ENCODE measurements at places on chromosomes 13 and 19.

DNA sequence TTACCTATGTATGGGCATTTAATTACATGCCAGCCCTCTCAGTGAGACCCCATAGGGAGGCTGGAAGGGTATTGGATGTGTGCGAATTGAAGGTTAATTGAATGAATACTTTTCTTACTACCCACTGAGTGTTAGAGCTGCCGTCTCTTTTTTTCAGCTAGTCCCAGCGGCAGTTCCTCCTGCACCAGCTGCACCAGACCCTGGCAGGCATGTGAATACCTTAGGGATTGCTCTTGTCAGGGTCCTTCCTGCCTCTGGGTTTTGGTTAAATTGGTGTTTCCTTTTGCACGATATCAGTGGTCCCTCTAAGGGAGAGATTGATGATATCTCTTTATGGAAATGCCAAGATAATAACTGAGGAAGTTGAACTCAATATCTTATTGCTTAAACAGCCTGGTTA, 9.8 kb upstream of the CXCL17 start:
- DNase-seq = no peak

- DNase-seq = no peak
These were observed 7.4 kb downstream of the ACP5 start for GRCh38 chr19:11570039-11570462.

DNA sequence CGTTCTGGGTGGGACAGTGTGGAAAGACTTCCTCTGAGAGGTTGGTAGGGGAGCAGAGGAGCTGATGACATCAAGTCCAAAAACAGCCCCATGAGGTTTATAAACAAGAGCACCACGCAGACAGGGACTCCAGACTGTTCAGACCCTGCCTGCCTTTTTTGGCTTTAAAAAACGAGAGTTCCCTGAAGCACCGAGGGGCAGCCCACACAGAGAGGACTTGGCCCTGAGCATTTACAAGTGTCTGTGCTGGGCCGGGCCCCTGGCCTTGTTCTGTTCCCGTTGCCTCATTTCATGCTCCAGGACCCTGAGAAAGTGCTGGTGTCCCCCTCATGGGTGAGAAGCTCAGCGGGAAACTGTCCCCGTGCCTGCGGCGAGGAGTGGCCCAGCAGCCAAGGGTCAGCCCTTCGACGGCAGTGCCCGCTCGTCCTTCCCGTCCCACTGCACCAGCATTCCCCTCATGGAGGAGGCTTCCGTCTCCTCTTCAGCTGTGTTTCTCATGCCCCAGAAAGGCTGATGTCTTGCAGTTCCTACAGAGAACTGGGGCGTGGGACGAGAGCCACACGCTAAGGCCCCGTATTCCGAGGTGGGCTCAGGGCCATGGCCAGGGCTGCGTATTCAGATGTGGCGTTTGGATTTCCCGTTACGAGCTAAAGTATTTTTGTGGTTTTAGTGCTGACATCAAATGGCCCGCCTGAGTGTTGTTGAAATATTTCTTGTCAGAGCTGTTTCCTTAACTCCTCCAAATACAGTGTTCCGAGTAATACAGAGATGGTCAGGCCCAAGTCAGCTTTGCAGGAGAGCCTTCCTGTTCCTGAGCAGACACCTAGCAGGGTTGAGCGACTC, 93.5 kb downstream of the ATP11A start:
- peak; percentile 89 for DNase-seq

GRCh38 chr13:40626561-40626960, 39.9 kb downstream of the FOXO1 start:
- DNase-seq = no peak

DNA sequence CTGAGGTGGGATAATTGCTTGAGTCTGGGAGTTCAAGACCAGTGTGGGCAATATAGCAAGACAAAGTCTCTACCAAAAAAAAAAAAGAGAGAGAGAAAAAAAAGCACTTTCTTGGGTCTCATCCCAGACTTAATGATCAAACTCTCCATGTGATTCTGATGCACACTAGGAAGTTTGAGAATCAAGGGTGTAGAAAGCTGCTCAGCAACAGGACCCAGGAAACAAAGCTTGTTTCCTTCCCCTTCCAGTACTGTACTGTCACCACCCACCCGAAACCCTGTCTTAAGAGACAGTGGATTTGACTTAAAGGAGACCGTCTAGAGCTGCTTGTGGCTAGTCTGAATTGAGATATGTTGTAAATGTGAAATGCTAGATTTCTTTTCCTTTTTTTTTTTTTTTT, 5.8 kb downstream of the MISP3 start:
- DNase-seq = no peak

DNA sequence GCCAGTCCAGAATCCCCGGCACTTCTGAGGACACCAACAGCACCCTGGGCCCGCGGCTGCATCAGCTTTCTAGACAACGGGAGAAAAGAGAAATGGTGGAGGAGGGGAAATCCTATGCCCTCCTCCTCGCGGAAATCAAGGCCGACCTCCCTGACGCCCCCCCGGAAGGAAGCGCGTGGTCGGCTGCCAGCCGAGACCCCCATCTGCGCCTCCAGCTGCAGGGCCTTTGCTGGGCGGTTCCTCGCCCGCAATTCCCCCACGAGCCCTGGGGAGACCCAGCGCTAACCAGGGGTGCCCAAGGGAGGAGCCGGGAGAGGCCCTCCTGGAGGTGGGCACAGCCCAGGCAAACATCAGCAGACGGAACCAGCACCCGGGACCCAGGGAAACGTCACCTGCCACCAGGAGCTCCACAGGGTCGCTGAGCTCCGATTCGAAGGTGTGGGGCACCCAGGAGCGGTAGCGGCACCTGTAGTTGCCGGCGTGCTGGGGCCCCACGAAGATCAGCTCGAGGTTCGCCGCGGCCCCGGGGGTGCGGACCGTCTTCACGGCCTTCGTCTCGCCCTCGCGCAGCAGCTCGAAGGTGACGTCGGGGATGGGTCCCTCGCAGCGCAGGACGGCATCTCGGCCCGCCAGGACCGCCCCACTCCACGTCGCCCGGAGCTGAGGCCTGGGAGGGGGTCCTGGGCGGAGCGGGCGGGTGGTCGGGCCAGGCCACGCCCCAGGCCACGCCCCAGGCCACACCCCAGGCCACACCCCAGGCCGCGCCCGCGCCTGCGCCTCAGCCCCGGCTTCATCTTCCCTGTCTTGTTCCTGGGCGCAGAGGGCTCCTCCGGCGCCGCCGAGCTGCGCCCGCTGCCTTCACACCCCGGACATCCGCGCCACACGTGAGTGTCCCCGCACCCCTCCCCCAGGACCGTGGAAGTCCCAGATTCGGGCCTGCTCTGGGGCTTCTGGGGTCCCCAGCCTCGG, 6.0 kb downstream of the A1BG start:
- DNase-seq = no peak

DNA sequence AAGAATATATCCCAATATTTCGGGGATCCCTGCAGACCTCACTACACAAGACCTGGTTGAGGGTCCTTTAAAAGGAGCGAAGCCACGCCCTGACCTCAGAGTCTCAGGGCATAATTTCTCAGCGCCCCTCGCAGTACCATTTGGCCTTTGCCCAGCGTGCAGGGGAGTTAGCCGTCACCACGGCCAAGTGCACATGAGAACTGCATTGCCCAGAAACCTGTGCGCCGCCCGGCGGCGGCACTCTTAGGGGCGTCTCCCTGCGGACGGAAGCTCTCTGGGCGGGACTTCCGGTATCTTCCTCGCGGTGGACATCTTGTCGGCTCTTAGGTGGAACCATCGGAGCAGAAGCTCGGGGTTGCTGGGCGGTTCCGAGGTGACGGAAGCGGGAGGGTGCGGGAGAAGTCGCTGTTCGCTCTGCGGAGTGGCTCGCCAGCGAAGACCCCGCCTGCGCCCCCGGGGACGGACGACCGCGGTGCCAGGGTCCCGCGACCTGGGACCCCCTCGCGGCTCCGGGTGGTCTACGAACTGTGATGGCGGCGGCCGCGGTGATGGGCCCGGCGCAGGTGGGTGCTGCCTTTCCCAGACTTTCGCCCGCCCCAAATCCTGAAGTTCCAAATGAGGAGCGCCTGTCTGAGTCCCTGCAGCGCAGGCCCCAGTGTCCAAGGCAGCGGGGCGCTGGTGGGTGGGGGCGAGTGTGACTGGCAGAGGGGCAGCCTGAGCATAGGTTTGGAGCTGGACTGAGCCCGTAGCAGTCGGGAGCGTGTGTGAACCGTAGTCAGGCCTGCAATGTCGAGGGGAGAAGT, at the start of gene ZNF134:
Gene ZNF134, plus strand, starts transcription at position 302 of the 803 bp plus-strand sequence. CDS start 5,227 bp downstream, outside the sequence.
- DNase-seq = no peak

DNA sequence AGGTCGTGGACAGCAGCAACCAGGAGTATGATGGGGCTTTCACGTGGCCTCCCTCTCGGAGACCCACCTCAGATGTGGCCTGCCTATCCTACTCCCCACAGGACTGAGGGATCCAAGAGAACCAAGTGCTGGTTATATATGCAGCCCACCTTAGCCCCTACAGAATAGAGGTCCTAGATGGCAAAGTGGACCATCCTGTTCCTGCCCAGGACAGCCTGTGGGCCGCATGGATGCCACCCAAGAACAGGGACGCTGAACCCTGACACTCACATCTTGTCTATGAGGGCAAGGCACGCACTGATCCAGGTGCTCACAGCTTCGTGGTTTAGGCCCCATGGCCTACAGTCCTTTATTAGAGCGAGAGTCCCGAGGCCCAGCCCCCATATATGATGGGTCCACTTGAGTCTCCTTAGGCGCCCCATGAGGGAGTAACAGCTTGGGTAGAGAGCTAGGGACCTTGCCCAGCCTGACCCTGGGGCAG, 1.5 kb upstream of the SLC27A5 start:
- no peak for DNase-seq

DNA sequence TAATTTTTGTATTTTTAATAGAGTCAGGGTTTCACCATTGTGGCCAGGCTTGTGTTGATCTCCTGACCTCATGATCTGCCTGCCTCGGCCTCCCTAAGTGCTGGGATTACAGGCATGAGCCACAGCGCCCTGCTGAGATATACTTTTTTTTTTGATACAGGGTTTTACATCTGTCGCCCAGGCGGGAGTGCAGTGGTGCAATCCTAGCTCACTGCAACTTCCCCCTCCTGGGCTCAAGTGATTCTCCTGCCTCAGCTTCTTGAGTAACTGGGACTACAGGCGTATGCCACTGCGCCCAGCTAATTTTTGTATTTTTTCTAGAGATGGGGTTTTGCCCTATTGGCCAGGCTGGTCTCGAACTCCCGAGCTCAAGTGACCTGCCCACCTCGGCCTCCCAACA, 2.0 kb downstream of the COLGALT1 start:
- no peak for DNase-seq

DNA sequence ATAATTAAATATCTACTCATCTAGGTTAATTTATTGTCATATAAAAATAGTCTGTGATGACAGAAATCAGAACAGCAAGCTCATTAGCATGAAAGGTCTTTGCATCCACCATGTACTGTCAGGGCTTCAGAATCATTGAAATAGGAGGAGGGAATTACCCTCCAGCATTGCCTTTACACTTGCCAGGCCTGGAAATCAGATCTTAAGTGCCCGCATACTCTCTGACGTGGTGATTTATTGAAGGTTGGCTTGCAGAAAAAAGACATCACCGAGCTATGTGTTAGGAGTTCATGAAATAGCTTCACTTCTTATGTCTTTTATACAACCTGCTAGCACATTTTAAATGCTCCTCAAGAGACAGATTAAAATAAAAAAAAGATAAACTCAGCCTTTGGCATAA, 661.7 kb upstream of the SLITRK1 start:
- DNase-seq = no peak

- no peak for DNase-seq
These were observed 796 bp downstream of the GRWD1 start for GRCh38 chr19:48446579-48446978.

GRCh38 chr13:99548448-99548847, 47.2 kb downstream of the TM9SF2 start:
- no peak for DNase-seq

- peak; percentile 20 for DNase-seq
These were observed 83.8 kb upstream of the WASF3 start for GRCh38 chr13:26473571-26474230.

GRCh38 chr19:7301525-7301924, 7.3 kb upstream of the INSR start:
- DNase-seq = no peak

DNA sequence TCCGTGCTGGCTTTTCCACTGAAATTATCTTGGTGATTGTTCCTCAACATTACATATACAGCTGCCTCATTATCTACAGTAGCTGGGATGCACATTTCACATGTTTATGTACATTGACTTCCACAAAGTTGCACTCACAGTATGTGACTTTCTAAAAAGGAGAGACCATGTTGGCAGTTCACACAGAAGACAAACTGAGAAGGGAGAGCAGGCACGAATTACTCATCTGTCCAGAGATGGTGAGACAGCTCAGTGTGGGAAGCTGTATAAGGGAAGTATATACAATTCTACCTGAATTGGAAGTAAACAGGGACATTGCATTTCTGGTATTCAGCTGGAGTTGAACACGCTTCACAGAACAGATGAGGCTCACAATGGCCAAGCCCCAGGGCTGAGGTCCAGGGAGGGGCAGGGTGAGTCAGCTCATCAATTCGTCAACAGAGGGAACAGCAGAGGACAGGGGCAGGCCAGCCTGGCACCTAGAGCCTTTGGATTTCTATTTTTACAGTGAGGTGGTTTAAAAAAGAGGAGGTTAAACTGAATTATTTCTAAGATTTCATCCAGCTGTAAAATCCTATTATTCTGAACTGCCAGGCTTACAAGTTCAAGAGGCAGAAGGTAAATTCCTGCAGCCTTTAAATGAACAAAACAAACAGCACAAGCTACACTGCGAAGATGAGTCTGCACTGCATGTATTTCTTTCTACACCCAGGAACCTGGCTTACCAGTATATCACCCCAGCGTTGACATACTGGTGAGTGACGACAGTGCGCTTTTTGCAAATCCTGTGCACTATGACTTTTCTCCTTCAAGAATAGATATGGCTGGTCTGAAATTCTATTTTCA, 9.8 kb downstream of the PARP4 start:
- DNase-seq = no peak

DNA sequence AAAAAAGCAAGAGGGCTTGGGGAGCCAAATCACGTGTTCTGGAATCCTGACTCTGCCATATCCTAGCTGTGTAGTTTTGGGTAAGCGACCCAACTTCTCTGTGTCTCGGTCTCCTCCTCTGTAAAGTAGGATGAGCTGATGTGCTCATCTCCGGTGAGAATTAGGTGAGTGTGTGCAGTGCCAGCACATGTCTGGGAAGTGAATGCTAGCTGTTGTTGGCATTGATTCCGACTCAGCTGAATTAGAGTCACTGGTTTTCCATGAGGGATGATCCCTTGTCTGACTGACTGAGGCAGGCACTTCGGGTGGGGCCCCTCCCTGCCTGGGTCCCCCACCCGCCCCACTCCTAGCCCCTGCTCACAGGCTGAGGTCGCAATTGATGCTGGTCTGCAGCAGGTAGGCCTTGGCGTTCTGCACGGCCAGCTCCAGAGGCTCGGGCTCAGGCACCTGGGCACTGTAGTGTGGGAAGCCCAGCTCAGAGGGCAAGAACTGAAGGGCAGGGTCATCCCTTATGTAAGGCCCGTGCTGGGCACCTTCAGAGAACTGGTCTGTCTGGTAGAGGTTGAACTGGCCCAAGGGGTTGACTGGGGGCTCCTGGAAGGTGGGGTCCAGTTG, 835 bp downstream of the RSPH6A start:
- DNase-seq = no peak

DNA sequence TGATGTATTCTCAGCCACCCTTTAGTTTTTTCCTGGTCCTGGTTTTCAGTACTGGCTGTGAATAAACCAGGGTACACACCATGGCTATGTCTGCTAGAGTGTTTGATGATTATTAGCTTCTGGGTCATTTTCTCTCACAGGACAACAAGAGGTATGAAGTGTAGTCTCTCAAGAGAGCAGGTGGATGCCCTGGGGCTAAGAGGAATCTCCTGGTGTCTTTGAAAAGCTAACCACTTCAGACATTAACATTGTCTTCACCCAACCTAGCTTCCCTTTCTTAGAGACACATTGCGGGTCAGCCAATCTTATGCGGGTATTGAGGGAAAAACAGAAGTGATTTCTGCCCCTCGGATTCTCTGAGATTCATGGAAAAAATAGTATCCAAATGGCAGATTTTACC, 1.6 kb downstream of the ZNF730 start:
- DNase-seq = no peak

- no peak for DNase-seq
These were observed 137.0 kb downstream of the KCNRG start for GRCh38 chr13:50152224-50152623.
